Gastrocnemius medialis (tissue), 4 donors: ENCODE measurements at places on chromosomes 6 and 20. TPM values are rescaled to one million over a fixed set of nuclear protein-coding genes. Genes with fewer than 3 reads are reported as not detected.
A peak's percentile ranks its signal among the peaks of the same experiment; 100 is the strongest.

DNA sequence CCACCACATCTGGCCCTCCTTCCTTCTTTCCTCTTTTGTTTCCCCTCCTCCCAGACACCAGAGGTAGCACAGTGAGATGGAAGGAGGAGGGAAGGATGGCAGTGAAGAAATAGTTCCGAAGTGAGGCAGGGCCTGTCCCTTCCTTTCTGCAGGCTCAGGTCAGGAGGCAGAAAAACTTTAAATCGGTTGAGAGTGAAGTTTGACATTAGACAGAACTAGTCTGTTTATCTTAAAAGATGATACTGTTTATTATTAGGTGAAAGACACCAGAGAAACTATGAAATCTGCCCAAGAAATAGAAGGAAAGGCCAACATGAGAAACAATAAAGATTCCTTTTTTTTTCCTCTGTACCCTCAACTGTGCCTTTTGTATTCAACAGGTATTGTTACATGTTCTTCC, 670.3 kb downstream of the UTRN start:
- no peaks in the 10 kb centered on the region for H3K4me1 ChIP-seq
- no peaks in the 10 kb centered on the region for H3K27me3 ChIP-seq
- H3K27ac ChIP-seq: no peak overlapping the region
- DNase-seq: no peak
- no peaks in the 10 kb centered on the region for H3K36me3 ChIP-seq

DNA sequence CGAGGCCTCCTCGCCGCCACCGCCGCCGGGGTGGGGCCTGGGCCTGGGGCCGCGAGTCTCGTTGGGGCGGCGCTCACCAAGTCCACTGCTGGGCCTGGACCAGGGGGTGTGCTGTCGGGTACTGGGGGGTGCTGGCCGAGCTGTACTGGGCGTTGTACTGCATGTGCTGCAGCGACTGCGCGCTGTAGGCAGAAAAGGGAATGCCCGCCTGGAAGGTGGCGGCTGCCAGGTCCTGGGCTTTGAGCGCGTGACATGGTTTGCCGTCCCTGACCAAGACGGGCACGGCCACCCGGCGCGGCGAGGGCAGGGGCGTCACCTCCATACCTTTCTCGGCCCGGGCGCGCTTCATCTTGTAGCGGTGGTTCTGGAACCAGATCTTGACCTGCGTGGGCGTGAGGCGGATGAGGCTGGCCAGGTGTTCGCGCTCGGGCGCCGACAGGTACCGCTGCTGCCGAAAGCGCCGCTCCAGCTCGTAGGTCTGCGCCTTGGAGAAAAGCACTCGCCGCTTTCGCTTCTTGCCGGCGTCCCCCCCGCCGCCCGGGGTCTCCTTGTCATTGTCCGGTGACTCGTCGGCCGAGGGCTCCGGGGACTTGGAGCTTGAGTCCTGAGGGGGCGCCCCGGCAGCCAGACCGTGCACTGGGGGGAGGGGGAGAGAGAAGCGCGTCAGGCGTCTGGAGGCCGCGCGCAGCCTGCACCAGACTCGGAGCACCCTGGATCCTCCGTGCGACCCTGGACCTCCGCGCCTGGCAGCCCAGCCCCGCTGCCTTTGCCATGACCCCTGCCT, 1.8 kb downstream of the NKX2-2 start:
- DNase-seq: no peak
- no peaks in the 10 kb centered on the region for H3K36me3 ChIP-seq
- H3K27ac ChIP-seq: no peak overlapping the region
- peaks cover 28% of the 10 kb centered on the region for H3K4me1 ChIP-seq

DNA sequence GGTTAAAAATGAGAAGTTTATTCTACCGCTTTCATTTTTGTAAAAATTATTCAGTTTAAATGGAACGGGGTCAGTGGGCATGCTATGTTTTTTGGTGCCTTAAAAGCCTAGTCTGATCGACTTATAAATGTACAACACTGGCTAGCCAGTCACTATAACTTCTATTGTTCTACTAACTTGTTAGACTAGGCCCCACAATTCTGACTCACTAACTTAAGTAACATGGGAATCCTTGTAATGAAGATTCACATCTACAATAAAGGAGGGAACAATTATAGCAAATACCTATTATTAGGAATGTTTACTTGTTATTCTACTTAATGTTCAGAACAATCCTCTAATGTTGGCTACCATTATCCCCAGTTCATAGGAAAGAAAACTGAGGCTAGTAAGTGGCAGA, 28.5 kb downstream of the REPS1 start:
- peaks cover 22% of the 10 kb centered on the region for H3K4me1 ChIP-seq
- H3K4me3 ChIP-seq: no peak overlapping the region
- no peaks in the 10 kb centered on the region for H3K27me3 ChIP-seq
- no peak for DNase-seq
- H3K27ac ChIP-seq: no peak overlapping the region

DNA sequence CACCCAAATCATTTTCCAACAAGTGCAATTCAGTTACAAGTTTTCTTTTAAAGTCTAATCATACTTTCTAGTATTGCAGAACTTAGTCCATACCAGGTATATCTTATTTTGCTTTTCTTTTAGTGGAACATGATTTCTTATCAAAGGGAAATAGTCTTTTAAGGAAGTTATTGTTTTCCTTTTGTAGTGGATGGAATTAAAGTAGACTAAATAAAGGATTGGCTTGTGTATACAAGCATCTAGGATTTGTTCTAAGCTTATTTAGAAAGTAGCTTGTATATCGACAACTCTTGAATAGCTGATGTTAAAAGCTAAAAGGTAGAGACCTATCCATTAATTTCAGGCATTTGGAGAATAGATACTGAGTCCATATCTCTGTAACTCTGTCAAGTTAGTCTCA, 14.8 kb downstream of the DCBLD1 start:
- H3K27ac ChIP-seq: no peak overlapping the region
- H3K4me3 ChIP-seq: no peak overlapping the region
- peaks cover 25% of the 10 kb centered on the region for H3K4me1 ChIP-seq

DNA sequence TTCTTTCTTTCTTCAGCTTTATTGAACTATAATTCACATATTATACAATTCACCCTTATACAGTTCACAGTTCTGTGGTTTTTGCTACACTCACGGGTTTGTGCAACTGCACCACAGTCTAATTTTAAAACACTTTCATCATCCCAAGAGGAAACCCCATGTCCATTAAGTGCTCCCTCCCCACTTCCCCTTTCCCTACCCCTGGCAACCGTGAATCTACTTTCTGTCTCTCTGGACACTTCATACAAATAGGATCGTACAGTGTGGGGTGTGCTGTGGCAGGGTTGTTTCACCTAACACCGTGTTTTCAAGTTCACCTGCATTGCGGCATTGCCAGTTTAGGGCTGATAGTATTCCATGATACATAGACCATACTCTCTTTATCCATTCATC, 118.8 kb downstream of the PHACTR3 start:
- no peak for DNase-seq
- H3K4me3 ChIP-seq: no peak overlapping the region
- no peaks in the 10 kb centered on the region for H3K36me3 ChIP-seq
- no peaks in the 10 kb centered on the region for H3K27me3 ChIP-seq
- H3K4me1 ChIP-seq: no peaks in the 10 kb centered on the region
- H3K27ac ChIP-seq: no peak overlapping the region

DNA sequence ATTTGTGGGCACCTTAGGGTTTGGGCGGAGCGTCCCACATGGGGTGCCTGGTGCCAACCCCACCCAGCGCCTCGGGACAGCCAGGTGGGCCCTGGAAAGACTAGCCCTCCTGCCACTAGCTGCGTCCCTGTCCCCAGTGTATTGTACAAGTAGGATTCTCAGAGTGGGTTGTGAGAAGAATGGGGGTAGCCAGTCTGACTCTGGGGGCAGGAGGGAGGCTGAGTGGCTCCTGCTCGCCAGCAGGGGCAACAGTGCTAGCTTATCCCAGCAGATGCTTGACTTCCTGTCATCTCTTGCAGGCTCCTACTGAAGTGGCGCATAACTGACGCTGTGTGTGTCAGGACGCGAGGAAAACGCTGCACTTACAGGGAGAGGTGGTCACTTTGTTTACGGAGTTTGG, 9.3 kb downstream of the PSMA7 start:
- H3K27me3 ChIP-seq: no peaks in the 10 kb centered on the region
- no peak overlapping the region for H3K4me3 ChIP-seq
- H3K36me3 ChIP-seq: peaks cover under 1% of the 10 kb centered on the region
- no peak for DNase-seq
- peak overlapping the region; percentile 91 for H3K27ac ChIP-seq
- H3K4me1 ChIP-seq: peaks cover 20% of the 10 kb centered on the region

- no peak overlapping the region for H3K4me3 ChIP-seq
- DNase-seq: no peak
- no peaks in the 10 kb centered on the region for H3K27me3 ChIP-seq
- no peaks in the 10 kb centered on the region for H3K36me3 ChIP-seq
- H3K4me1 ChIP-seq: no peaks in the 10 kb centered on the region
- H3K27ac ChIP-seq: no peak overlapping the region
Measured at GRCh38 chr6:56156643-56157042, 90.7 kb downstream of the COL21A1 start.

- DNase-seq: no peak
- no peaks in the 10 kb centered on the region for H3K36me3 ChIP-seq
- H3K27me3 ChIP-seq: no peaks in the 10 kb centered on the region
- H3K4me3 ChIP-seq: no peak overlapping the region
- H3K4me1 ChIP-seq: peaks cover 5% of the 10 kb centered on the region
Measured at GRCh38 chr6:46221222-46221793, 50.5 kb upstream of the ENPP5 start.

DNA sequence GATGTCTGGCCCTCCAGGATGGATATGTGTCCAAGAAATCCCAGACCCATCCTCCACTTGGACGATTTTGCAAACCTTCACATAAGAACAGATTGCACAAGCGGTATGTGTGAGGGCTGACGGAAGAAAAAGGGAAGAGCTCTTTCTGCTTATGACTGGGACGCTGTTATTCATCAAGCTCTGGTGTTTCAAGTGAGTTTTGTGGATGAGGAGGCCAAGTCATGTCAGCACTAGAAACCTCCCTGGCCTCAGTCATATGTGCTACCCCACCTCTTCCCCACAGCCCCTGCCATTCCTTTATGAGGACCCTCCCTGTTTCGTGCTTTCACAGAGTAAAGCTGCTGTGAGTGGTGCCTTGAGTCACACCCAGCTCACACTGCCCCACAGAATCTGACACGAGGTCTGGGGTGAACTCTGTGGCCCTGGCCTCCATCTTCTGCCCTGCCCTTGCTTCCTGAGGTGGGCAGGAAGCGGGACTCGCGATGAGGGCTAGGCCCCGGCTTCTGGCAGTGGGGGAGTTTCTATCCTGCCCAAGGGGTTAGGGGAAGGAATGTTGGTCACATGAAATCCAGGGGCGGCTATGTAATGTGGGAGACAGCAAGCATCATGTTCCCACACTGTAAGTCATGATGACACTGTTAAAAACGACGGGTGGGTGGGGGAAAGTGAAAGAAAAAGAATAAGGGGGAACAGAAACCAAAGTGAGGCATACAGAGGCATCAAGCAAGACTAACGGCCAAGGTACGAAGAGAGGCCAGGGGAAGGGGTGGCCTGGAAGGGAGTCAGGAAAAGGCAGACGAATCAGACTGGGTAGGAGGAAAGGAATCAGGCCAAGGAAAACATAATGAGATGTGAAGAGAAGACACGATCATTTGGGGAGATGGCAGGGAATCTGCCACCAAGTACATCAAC, 78.1 kb downstream of the PRDM1 start:
- no peak overlapping the region for H3K4me3 ChIP-seq
- H3K4me1 ChIP-seq: no peaks in the 10 kb centered on the region
- DNase-seq: peak; percentile 38
- no peak overlapping the region for H3K27ac ChIP-seq
- no peaks in the 10 kb centered on the region for H3K27me3 ChIP-seq
- H3K36me3 ChIP-seq: no peaks in the 10 kb centered on the region

- H3K36me3 ChIP-seq: no peaks in the 10 kb centered on the region
- DNase-seq: no peak
- no peak overlapping the region for H3K27ac ChIP-seq
- H3K4me3 ChIP-seq: no peak overlapping the region
- no peaks in the 10 kb centered on the region for H3K4me1 ChIP-seq
- H3K27me3 ChIP-seq: no peaks in the 10 kb centered on the region
Measured at GRCh38 chr6:144697369-144697760, 412.2 kb downstream of the UTRN start.

GRCh38 chr6:14722001-14722562, 523.8 kb upstream of the JARID2 start:
- DNase-seq: no peak
- H3K4me1 ChIP-seq: peaks cover 8% of the 10 kb centered on the region
- no peak overlapping the region for H3K27ac ChIP-seq
- no peaks in the 10 kb centered on the region for H3K36me3 ChIP-seq
- no peaks in the 10 kb centered on the region for H3K27me3 ChIP-seq

Gene FAM184A
- 1.0 TPM for total RNA-seq
